CD4-positive, alpha-beta T cell treated with Interleukin-2 at 100 ng/mL for 4 hours (primary cell): ENCODE measurements at places on chromosomes 6 and 20.

GRCh38 chr6:167751579-167752115 is 75.1 kb upstream of the AFDN start:
- DNase-seq, result no peak

- DNase-seq, result no peak
These were observed 12.4 kb downstream of the SCML4 start for GRCh38 chr6:107811591-107812218.

GRCh38 chr6:135535989-135536414 is 38.5 kb upstream of the AHI1 start:
- DNase-seq, result peak; percentile 44

- DNase-seq, result no peak
These were observed 307.5 kb downstream of the EYS start for GRCh38 chr6:65399355-65400084.

- no peak for DNase-seq
These were observed 36.4 kb upstream of the SYNJ2 start for GRCh38 chr6:157944983-157945931.

DNA sequence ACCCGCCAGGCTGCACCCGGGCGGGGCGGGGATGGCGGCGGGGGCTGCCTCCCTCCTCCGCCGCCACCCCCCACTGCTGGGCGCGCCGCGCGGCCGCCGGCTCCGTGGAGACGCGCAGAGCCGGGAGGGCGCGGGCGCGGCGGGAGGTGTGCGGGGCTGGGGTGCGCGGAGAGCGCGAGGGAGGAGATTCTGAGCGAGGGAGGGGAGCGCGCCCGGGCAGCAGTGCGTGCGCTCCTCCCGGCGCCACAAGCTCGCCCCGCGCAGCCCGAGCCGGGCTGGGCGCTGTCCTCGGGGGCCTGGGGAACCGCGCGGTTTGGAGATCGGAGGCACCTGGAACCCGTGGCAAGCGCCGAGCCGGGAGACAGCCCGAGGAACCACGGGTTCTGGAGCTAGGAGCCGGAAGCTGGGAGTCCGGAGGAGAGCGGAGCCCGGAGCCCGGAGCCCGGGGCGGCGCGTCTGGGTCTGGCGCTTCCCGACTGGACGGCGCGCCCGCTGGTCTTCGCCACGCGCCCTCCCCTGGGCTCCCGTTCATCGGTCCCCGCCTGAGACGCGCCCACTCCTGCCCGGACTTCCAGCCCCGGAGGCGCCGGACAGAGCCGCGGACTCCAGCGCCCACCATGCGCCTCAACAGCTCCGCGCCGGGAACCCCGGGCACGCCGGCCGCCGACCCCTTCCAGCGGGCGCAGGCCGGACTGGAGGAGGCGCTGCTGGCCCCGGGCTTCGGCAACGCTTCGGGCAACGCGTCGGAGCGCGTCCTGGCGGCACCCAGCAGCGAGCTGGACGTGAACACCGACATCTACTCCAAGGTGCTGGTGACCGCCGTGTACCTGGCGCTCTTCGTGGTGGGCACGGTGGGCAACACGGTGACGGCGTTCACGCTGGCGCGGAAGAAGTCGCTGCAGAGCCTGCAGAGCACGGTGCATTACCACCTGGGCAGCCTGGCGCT is at the start of gene NTSR1:
NTSR1 (plus strand) TSS at position 246 of the 946 bp plus-strand sequence; CDS start at position 618, 372 bp downstream.
- DNase-seq, result no peak

GRCh38 chr20:2108987-2109386 is 7.4 kb downstream of the STK35 start:
- no peak for DNase-seq

DNA sequence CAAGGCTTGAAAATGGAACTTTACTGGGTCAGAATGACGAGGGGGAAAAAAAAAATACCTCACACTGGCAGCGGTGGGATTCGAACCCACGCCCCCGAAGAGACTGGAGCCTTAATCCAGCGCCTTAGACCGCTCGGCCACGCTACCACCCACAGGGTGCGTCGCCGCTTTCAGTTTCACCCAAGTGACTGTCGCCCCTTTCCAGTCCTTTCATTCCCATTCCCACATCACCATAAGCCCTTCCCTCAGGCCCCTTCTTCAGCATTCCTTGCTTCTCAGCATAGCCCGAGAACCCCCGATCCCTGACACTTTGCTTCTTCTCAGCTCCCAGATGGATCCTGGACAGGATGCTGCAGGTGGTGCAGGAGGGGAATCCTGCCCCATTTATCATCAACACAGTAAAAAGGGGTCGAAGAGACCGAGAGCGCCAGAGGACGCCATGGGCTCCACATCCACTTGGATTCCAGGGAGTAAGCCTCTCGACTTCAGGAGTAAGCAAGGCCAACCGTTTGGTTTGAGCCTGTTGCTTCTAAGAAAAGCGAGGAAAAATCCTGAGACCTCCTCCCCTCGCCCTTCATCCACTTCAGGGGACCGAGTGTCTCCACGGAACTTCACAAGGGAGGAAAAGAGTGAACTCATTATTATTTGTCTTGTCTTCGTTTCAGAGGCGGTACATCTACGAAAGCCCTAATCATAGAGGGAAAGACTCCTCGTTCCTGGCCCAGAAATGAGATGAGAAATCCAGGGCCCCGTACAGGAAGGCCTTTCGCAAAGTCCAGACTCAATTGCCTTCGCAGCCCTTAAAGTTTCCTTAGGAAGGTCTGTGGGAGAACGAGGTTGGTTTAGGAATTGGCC is 20.0 kb upstream of the TRIM27 start:
- peak; percentile 56 for DNase-seq

DNA sequence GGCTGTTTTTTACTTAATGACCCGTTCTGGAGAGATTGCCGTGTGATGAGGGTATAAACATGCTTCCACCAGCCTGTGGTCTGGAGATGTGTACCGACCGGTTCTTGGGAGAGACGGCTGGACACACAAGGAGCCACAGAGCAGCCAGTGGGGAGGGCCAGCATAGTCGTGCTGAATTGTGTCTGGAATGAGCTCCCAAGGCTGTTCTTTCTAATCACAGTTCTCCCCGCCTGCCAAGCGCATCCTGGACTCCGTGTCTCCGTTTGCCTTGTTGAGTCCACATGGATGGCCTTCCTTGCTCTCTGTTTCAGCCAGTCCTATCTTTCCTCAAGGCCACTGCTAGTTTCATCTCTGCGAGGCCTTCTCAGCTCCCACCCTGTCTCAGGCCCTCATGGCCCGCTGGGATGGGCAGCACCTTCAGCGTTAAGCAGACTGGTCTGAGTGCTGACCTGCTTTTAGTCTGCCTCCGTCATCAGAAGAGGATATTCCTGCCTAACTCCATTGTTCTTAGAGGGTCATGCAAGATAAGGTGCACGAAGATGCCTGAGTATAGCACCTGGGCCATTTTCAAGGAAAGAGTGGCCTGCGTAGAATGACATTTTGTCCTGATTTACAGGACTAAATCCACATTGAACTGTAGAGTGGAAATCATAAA is 20.6 kb downstream of the MANBAL start:
- DNase-seq, result no peak

DNA sequence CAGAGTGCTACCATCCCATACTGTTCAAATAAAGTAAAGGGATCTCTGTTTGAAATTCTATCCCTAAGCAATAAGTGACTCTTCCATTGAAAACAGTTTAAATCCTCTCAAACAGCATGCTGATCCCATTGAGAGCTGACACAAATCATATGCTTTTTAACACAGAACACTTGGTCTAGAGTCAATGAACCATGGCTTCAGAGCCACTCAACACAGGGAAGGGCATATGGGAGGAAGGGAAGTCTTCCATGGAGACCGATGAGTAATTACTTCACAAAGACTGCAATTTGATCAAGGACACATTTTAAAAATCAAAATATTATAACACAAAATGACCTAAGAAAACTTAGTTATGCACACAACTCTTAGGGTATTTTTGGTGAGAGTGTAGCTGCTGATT is 1073.0 kb upstream of the MAP3K7 start:
- DNase-seq, result no peak

DNA sequence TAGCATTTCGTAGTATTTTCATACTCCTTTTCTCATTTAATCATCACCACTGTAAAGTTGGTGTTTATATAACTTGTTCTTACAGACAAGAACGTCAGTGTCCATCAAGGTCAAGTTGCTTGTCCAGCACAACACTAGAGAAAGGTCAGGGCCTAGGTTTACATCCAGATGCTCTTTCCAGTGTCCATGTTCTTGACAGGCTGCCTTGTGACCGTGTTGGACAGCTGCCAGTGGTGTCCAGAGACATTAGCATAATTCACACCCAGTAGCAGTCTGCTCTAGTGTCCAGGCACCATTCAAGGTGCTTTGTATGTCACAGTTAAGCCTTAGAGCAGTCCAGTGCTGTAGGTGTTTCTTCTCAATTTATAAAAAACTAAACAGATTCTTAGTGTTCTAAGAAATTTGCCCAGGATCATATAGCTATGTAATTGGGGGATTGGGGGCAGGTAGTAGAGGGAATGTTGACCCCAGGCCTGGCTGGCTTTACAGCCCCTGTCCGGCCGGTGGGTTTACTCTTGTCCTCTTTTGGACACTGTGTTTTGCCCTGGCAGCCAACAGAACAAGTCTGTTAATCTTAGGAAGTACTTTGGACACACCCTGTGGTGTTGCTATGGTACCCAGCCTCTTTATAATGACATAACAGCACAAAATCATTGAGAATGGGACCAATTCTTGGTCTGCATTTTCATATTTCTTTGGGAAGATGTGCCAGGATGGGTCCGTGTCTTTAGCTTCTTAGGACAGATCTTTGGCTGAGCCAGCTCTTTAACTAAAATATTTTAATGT is 8.0 kb downstream of the STK35 start:
- peak; percentile 17 for DNase-seq

DNA sequence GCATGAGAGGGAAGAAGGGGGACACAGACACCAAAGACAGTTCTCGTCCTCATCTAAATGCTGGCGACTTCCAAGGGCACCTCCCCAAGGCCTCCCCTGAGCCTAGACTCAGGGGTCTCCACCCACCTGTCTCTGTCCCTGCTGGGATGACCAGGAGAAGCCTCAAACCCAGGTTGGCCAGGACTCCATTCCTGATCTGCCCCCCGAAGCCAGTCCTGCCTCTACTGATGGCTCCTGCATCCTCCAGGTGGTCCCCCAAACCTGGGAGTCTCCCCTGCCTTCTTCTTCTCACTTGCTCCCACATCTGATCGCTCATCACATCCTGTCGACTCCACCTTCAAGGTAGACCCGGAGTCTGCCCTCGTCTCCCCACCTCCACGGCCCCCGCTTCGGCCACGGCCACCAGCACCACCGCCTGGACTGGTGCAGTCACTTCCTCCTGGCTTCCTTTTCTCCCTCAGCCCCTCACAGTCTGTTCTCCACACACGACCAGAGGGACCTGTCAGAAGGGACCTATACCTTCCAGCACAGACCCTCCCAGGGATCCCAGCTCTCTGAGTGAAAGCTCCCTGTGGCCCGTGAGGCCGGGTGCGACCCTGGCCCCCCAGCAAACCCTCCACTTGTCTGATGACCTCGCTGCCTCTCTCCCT is 92.1 kb downstream of the CEBPB start:
- no peak for DNase-seq

GRCh38 chr6:13147376-13147775 is 181.0 kb downstream of the TBC1D7 start:
- DNase-seq, result no peak

DNA sequence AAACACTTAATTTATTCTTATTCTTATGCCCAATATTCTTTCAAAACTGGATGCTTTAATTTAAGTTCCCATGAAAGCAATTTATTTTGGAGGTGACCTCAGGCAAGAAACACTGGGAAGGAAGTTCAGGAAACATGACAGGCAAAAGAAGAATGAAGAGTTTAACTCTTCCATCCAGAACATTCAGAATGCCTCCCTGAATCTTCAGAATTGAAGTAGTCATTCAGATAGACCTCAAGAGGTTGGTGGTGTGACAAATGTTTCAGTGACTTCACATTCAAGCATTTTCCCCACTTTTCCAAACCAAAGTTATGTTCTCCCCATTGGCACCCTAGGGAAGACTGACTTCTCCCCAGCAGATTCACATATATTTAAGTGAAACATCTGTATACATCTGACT is 110.5 kb downstream of the HAO1 start:
- DNase-seq, result no peak

- no peak for DNase-seq
These were observed 377.1 kb downstream of the CENPW start for GRCh38 chr6:126716826-126717509.

GRCh38 chr20:57526087-57526884 is 1.3 kb upstream of the CTCFL start:
- DNase-seq, result no peak

GRCh38 chr6:166036316-166037095 is 131.1 kb downstream of the TBXT start:
- DNase-seq, result no peak

- DNase-seq, result no peak
These were observed 737 bp upstream of the PTPRT start for GRCh38 chr20:43190332-43190953.

DNA sequence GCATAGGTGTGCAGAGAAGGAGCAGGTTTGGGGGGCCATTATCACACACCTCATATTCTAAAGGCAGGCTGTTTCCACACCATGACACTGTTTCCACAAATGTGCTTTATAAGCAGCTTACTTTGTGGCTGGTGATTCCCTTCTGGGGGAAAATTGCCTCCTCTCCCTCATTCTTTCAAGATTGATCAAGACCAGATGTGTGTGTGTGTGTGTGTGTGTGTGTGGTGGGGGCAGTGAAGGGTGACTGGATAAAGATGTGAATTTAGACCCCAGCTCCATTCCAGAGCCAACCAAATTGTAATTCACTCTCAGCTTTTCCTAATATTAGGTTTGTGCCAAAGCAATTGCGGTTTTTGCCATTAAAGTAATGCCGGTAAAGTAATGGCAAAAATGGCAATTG is 45.6 kb downstream of the EDN3 start:
- DNase-seq, result no peak

- no peak for DNase-seq
These were observed 1.1 kb downstream of the NT5DC1 start for GRCh38 chr6:116101790-116102189.

DNA sequence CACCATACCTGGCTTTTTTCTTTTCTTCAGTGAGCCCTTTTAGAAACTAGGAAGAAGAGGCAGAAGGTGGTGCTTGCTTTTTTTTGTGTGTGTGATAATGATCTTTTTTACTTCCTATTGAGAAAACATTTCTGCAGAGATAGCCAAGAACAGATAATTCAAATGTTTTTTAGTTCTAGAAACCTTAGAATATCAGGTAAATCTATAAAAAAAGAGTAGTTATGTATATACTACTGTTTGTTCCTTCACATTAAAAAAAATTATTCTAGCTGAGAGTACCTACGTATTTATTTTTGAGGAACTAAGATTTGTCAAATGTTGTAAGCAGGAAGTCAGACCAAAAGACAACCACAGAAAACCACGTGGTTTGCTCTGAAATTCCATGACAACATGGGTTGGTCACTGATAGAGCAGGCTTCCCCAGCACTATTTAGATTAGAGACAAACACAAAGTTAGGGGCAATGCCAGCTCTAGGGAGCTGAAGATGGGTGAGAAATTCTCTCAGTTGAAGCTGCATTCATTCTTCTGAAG is 12.8 kb downstream of the STK4 start:
- DNase-seq, result peak; percentile 79

- no peak for DNase-seq
These were observed 780 bp upstream of the TAF4 start for GRCh38 chr20:62066339-62066982.

GRCh38 chr6:79842376-79843040 is 104.8 kb downstream of the ELOVL4 start:
- no peak for DNase-seq
